ENCODE measurements at places on chromosomes 7 and 10. TPM values are rescaled to one million over a fixed set of nuclear protein-coding genes. Genes with fewer than 3 reads are reported as not detected.

DNA sequence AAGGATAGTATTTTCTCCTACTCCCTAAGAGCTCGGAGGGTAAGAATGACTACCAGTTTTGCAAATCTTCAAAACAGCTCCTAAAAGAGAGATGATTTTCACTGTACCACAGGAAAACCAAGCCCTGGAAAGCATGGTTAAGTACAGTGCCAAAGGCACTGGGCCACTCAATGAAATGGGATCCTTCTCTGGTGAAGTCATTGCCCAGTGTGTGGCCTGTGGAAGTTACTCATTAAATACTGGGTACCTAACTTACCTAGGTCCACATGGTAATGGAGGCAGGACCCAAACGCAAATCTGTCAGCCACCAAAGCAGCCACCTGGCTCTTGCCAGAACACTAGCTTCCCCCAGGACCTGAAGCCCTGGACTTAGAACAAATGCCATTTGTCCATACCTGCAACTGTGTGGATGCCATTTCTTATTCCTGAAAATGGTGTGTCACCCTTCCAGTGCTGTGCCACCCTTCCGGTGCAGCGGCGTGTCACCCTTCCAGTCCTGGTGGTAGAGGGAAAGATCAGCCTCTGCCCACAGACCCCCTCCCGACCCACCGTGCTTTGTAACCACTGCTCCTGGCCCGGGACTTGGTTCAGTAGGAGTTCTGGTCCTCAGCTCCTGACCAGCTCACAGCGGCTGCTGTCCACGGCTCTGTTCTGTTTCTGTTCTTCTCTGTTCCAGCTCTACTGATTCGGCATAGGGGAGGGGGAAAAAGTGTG, 659.2 kb downstream of the SDK1 start:
- no peak overlapping the region for H3K27ac ChIP-seq
- no peaks in the 10 kb centered on the region for H3K27me3 ChIP-seq
- no peaks in the 10 kb centered on the region for H3K4me1 ChIP-seq

DNA sequence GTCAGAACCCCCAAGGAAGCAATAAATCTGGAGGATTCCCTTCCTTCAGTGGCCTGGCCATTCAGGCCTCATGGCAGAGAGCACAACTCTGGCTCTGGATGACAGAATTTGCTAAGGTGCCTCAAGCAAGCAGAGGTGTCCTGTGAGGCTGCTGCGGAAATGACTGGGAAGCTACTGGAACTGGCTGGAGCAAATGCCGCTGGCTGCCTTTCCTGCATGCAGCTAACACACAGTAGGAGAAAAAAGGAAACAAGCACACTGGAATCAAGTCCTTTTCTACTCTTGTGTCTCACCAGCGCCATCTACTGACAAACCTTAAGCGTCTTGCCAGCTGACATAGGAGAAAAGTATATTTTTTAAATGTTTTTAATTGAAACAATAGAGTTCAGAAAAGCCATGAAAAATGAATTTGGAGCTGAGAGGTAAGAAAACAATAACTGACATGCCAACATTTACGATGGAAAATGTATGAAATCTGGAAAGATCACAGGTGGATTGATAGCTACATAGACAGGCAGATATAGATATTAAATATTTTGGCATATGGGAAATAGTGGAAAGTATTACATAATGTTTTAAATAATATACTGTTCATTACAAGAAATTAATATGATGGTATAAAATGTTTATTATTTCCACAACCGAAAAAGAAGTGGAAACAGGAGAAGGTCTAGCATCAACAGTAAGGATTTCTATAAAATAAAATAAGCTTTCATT, 951.6 kb downstream of the ANKRD7 start:
- no peak overlapping the region for H3K27ac ChIP-seq
- H3K27me3 ChIP-seq = no peaks in the 10 kb centered on the region
- no peak overlapping the region for H3K4me3 ChIP-seq
- no peaks in the 10 kb centered on the region for H3K36me3 ChIP-seq
- no peaks in the 10 kb centered on the region for H3K4me1 ChIP-seq

DNA sequence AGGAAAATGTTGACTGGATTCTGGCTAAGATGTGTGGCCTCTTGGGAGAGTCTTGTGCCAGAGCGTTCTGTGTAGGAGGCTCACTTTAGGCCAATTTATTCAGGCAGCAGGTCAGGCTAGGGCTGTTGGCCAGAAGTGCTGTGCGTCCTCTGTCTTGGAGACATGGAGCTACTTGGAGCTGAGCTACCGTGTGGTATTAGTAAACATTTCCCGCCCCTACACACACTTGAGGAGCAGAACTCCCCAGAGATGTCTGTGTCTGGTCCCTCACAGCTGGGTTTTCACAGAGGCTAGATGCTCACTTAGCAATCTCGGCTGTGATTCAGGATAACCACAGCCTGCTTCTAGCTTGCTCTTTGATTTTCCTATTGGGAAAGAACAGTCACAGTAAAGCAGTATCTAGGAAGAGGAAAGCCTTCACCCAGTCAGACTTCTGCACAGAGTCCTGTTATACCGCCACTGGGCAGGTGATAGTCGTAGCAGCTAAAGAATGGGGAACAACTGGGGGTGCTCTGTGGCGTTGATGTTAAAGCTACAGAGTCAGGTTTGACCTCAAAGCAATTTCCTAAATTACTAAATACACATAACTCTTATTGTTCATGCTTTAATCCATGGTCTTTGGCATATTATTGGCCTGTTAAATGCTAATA, 86.7 kb downstream of the MDFIC start:
- no peaks in the 10 kb centered on the region for H3K4me1 ChIP-seq
- H3K36me3 ChIP-seq = no peaks in the 10 kb centered on the region
- H3K4me3 ChIP-seq = no peak overlapping the region
- DNase-seq = no peak
- H3K27me3 ChIP-seq = no peaks in the 10 kb centered on the region

The SYT15B gene
- total RNA-seq = not detected
